ENCODE measurements at places on chromosomes 11 and 22.

DNA sequence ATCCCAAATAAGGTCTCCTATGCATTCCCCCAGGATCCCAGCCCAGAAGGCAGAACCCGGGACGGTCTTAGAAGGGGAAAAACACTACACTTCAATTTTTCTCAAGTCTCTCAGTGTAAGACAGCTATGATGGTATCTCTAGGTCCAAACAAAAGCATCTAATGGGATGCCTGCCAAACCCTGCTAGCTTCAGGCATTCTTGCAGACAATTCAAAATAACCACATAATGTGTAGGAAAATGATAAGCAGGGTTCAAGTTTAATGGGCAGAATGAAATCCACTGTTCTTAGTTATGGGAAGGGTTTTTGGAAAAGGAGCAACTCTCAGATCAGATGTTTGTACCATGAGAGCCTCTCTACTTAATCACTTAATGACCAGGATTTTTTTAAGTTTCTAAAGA lies 119.8 kb upstream of the ANO1 start:
- no peak for DNase-seq

DNA sequence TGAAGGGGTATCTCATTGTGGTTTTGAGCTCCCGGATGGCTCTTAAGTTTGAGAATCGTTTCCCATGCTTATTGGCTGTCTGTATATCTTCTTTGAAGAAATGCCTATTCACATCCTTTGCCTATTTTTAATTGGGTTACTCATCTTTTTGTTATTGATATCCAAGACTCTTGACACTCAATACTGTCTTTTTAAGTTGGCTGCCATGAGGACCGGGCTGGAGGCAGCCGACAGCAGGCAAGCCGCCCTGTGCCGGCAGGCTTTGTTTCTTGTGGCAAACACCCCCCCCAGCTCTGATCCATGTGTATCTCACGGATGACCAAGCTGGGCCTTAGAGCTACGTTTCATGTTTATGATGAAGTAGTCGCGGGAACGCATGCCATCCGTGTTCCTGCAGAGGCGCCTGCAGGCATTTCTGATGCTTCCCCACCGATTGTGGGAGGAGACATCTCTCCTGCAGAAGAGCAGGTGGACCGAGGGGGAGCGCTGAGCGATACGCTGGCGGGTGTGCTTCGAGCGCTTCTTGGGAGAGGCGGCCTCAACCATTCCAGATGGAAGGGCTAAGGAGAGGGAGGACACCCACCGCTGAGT lies 95.8 kb downstream of the TBC1D22A start:
- DNase-seq = no peak

GRCh38 chr11:119093942-119094815 lies 7.5 kb downstream of the DPAGT1 start:
- DNase-seq = no peak

DNA sequence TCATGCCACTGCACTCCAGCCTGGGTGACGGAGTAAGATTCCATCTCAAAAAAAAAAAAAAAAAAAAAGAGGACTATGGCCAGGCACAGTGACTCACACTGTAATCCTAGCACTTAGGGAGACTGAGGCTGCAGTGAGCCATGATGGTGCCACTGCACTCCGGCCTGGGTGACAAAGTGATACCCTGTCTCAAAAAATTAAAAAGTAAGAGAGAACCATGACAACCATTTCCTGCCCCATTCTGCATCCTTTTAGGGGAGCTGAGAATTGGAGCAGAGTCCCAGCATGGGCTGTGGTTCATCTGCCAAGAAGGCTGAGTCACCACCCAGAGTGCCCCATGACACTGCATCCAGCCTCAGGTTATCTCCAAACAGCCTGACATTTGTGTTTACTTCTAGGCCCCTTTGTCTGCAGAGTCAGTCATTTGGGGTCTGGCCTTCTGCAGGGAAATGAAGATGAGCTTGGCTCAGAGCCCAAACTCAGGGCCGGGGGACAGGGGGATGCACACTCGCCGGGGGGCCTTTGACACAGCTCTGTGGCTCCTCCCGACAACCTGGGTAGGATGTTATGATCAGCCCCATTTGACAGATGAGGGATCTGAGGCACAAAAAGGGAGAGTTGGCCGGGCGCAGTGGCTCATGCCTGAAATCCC lies 4.7 kb downstream of the CSDC2 start:
- DNase-seq = no peak

GRCh38 chr11:1404461-1405185 lies 14.9 kb downstream of the BRSK2 start:
- DNase-seq = no peak

DNA sequence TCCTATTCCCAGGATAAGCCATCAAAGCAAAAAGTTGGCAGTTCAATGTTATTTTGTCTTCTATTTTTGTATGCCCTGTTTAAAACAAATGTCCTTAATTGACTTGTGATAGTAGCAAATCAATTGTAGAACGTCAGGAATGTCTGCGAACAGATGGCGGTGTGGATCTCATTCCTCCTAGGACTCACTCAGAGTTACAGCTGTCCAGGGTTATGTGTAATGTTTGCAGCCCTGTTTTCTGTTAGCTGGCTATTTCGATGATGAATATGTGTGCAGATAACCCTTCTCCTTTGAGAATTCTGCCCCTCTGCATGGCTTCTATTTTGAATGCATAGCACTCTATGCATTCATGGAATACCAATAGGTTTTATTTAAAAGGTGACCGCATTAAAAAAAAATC lies 1248.0 kb upstream of the CNTN5 start:
- no peak for DNase-seq

GRCh38 chr11:49995565-49995964 lies 13.2 kb upstream of the OR4C12 start:
- peak; percentile 57 for DNase-seq

DNA sequence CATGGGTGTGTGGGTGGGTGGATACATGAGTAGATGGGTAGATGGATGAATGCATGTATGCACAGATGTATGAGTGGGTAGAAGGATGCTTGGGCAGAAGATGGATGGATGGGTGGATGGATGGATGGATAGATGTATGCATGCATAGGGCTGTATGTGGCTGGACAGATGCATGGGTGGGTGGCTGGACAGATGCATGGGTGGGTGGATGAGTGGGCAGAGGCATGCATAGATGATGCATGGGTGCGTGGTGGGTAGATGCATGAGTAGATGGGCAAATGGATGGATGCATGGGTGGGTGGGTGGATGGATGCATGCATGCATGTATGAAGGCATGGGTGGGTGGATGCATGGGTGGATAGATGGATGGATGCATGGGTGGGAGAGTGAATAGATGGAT lies 6.8 kb upstream of the CD248 start:
- no peak for DNase-seq

DNA sequence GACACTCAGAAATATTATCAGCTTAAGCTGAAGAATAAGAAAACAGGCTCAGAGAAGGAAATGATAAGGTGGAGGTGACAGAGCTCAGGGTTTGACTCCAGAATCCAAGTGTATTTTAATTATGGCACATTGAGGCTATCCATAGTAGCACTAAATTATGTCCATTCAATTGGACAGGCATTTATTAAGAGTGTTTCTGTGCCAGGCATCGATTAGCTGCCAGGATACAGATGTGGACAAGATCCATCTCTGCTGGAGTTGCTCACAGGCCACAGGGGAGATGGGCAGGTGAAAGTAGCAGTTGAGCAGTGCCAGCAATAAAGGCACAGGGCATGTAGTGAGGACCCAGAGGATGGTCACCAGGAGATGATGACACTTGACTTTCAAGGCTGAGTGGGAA lies 592.5 kb downstream of the INSC start:
- DNase-seq = no peak

DNA sequence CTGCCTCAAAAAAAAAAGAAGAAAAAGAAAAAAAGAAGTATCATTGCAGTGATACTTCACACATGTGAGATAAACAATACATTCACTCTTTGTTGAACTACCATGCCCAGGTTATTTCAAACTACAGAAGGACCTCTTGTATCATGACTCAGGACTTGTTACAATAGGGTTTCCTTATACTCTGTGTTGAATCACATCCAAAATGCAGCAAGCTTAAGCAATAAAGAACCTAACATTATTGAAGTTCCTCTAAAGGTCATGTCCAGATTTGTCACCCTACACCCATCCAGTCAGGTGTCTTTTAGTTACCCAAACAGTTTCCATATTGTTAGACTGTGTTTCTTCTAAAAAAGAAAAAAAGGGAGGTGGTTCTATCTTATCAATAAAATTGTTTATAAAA lies 26.9 kb upstream of the ALKBH3 start:
- no peak for DNase-seq

GRCh38 chr22:17234144-17234623 lies 14.9 kb upstream of the ADA2 start:
- no peak for DNase-seq

GRCh38 chr11:131814108-131814507 lies 443.7 kb downstream of the NTM start:
- no peak for DNase-seq

- DNase-seq = no peak
Measured at GRCh38 chr22:18056161-18056666, 21.6 kb upstream of the PEX26 start.

- no peak for DNase-seq
Measured at GRCh38 chr11:15955595-15955994, 400.8 kb downstream of the SOX6 start.

DNA sequence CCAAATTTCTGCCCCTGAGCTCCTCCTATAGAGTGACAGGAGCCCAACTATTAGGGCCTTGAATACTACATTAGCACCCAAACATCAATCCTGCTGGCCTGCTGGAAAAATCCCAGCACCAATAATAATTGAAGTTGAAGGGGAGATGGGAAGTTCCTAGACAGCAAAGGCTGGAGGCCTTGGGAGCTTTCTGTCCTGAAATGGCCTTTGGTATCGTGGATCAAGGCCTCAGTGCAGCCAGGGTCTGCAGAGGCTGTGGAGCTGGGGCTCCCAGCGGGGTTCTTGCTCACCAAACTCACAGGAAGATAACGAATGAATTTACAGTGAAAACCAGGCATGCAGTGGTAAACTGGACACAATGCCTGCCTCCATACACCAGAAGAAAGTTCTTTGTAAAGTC lies 9.2 kb upstream of the MICALL1 start:
- no peak for DNase-seq

DNA sequence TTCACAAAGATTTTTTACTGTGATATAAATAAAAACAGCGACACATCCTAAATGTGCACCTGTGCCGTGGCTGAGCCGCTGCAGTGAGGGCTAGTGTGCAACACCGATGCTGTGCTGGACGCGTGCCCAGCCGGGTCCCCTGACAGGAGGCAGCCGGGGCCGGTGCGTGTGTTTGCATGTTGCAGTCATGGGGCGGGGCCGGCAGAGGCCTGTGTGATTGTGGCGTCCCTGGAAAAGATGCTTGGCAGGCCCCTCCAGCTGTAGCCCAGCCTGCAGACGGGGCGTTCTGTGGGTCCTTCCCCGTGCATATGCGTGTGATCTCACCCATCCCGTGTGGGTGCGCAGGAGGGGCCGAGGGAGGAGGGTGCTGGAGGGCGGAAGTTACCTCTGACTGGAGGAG lies 30.6 kb downstream of the MUC6 start:
- peak; percentile 15 for DNase-seq

DNA sequence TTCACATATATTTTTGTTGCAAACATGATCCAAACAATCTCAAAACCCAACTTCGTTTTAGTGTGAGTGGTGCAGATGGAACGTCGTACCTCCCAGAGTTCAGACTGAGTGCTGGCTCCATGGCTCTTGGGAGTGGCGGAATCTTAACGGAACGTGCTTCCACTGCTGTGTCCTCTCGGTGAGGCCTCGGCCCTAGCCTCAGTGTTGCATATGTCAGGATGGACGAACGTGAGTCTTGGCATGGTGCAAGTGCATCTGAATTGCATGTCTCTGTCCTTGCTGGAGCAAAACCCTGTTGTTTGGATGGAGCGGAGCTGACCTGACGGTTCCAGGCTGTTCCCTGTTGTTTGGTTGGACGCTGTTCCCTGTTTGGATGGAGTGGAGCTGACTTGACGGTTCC lies 306.8 kb downstream of the TBC1D22A start:
- DNase-seq = no peak

GRCh38 chr11:16393340-16393739 lies 37.0 kb upstream of the SOX6 start:
- DNase-seq = no peak

All from NCI-H1436 (cell line).